Activated CD4-positive, alpha-beta T cell treated with anti-CD3 and anti-CD28 coated beads for 4 hours (primary cell): ENCODE measurements at places on chromosomes 12 and 14.

DNA sequence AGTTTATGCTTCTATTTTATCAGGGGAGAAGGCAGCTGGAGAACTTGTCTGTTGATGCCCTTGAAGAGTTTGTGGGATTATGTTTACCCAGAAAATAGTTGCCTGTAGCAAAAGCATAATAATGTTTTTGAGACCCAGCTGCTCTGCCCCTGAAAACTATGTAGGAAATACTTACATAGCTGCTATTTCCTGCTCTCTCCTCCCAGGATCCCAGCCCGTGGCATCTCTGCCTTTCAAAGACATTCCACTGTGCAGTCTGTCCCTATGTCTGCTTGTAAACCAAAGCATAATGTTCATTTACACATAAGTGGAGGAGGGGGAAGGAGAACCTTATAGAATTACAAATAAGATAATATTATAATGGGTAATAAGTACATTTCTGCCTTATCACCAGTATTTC lies 198.7 kb downstream of the SYT1 start:
- no peak for DNase-seq

- no peak for DNase-seq
These were observed 31.9 kb downstream of the JAG2 start for GRCh38 chr14:105136401-105137322.

GRCh38 chr14:42563313-42563712 lies 956.6 kb downstream of the LRFN5 start:
- no peak for DNase-seq

GRCh38 chr14:103188810-103189480 lies 65.7 kb downstream of the TNFAIP2 start:
- no peak for DNase-seq

- DNase-seq, result no peak
These were observed 46.9 kb upstream of the RGS6 start for GRCh38 chr14:71885301-71885700.
